ENCODE measurements at places on chromosomes 3 and 15. TPM values are rescaled to one million over a fixed set of nuclear protein-coding genes. Genes with fewer than 3 reads are reported as not detected.
A peak's percentile ranks its signal among the peaks of the same experiment; 100 is the strongest.

DNA sequence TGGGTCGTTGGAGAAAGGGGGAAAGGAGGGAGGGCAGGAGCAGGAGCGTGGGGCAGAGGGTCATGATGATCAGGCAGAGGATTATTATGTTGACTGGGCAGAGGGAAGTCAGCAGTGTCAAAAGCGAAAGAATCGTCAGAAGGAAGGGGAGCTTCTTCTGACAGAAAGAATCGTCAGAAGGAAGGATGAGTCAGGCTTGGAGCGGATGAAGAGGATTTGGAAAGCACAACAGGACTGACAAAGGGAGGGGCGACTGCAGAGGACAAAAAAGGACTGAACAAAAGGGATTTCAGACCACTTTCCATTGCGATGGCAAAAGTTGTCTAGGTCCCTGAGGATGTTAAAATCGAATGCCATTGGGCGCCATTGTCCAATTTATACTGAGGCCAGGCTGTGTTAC, 1053.5 kb downstream of the SI start:
- no peak for DNase-seq
- peaks cover 2% of the 10 kb centered on the region for H3K36me3 ChIP-seq
- H3K4me3 ChIP-seq: no peak overlapping the region
- H3K27ac ChIP-seq: no peak overlapping the region
- no peaks in the 10 kb centered on the region for H3K4me1 ChIP-seq

GRCh38 chr15:97425596-97425995, 534.9 kb upstream of the ARRDC4 start:
- no peaks in the 10 kb centered on the region for H3K27me3 ChIP-seq
- H3K27ac ChIP-seq: no peak overlapping the region
- H3K4me3 ChIP-seq: no peak overlapping the region
- H3K4me1 ChIP-seq: no peaks in the 10 kb centered on the region

- no peaks in the 10 kb centered on the region for H3K36me3 ChIP-seq
- no peak for DNase-seq
- H3K4me1 ChIP-seq: no peaks in the 10 kb centered on the region
- no peak overlapping the region for H3K4me3 ChIP-seq
- no peaks in the 10 kb centered on the region for H3K27me3 ChIP-seq
- no peak overlapping the region for H3K27ac ChIP-seq
Measured at GRCh38 chr3:78707609-78708008, 1060.2 kb downstream of the ROBO1 start.

DNA sequence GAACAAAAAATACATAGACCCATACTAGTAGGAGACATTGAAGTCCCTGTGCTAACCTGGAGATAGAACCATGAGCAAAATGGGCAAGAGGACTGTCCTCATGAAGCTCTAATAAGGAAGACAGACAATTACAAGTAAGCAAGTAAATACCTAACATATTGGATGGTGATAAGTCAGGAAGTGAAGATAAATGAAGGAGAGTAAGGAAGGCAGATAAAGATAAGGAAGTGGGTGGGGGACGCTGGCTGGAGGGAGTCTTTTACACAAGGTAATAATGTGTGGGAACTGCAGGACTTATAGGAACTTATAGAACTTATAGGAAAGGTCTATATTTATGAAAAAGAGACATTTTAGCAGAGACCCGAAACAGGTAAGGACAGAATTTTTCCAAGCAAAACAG, 148.9 kb upstream of the ABI3BP start:
- H3K27ac ChIP-seq: no peak overlapping the region
- H3K36me3 ChIP-seq: no peaks in the 10 kb centered on the region
- peaks cover 22% of the 10 kb centered on the region for H3K27me3 ChIP-seq
- peaks cover 3% of the 10 kb centered on the region for H3K4me1 ChIP-seq
- H3K4me3 ChIP-seq: no peak overlapping the region

- H3K4me3 ChIP-seq: no peak overlapping the region
- H3K36me3 ChIP-seq: no peaks in the 10 kb centered on the region
- no peaks in the 10 kb centered on the region for H3K4me1 ChIP-seq
- H3K27me3 ChIP-seq: no peaks in the 10 kb centered on the region
Measured at GRCh38 chr3:120399372-120399771, 50.2 kb upstream of the LRRC58 start.

DNA sequence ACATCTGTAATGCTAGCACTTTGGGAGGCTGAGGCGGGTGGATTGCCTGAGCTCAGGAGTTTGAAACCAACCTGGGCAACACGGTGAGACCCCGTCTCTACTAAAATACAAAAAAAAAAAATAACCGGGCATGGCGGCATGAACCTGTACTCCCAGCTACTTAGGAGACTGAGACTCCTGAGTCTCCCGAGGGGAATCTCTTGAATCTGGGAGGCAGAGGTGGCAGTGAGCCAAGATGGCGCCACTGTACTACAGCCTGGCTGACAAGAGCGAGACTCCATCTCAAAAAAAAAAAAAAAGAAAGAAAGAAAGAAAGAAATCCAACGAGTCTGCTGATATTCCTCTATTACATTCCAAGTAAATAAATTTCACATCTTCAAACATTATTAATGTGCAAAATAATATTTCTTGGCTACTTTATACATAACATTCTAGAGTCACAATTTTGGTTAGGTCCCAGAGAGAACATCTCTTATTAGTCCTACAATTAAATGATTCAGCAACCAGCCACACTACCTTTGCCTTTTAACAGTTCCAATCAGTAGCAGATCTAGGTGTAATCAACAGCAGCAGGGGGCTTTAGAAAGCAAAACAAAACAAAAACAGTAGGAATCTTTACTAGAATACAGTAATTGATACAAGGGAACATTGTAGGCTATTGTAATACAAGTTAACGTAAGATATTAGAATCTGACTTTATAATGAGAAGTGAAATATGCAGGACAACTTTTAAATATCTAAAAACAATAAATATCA, 195.8 kb downstream of the TBC1D5 start:
- no peak overlapping the region for H3K27ac ChIP-seq
- H3K4me1 ChIP-seq: no peaks in the 10 kb centered on the region
- no peak for DNase-seq
- H3K4me3 ChIP-seq: no peak overlapping the region
- no peaks in the 10 kb centered on the region for H3K36me3 ChIP-seq

DNA sequence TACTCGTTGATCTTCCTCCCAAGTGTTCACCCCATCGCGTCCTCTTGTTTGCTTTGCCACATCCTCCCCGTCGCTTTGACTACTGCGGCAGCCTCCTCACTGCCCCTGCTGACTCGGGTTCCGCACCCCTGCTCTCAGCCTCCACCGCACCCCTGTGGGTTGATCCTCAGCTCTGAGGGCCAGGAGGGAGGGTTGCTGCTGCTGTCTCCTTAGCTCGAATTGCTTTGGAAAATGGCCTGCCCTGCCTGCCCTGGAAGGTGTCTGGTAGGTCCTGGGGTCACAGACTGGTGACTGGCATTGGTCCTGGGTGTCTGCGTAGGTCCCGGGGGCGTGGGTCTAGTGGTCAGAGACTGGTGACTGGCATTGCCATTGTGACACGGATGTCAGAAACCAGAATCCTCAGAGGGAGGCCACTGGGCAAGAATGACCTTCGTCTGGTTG, 9.4 kb downstream of the MUC4 start:
- DNase-seq: peak; percentile 53
- H3K4me1 ChIP-seq: peaks cover 49% of the 10 kb centered on the region

DNA sequence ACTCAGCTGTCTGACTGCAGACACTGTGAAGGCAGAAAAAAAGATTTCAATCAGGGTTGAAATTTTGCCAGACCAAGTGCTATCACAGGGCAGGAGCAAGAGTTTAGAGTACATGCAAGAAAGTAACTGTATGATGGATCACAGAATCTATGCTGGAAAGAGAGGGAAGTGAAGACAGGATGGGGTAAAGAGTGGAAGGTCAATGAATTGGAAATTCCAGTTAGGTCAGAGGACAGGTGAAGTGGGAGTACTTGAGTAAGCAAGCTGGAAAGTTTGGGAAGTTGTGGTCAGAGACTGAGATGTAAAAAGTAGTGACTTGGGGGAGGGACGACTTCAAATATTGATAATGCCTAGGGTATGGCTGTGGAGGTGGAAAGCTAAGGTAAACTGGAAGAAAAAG, 7.2 kb downstream of the SPG11 start:
- DNase-seq: no peak
- peaks cover 45% of the 10 kb centered on the region for H3K4me1 ChIP-seq
- H3K4me3 ChIP-seq: no peak overlapping the region
- peaks cover 40% of the 10 kb centered on the region for H3K36me3 ChIP-seq
- no peaks in the 10 kb centered on the region for H3K27me3 ChIP-seq

DNA sequence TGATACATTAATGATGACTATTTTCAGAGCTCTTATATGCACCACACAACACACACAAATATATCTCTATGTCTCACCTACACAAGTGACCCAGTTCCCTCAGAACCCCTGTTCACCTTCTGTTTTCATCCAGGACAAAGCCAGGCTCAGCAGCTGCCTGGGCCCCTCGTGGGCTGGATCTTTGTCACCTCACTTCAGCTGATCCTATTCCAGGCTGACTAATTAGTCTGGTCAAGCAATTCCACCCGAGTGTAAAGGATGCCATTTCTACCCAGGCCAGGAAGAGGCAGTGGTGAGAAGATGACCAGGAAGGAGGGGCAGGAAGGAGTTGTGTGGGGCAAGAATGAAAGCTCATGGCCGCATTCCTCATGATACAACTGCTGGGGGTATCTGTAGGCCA, 62.3 kb downstream of the DHX30 start:
- H3K36me3 ChIP-seq: no peaks in the 10 kb centered on the region
- no peaks in the 10 kb centered on the region for H3K27me3 ChIP-seq
- H3K4me3 ChIP-seq: no peak overlapping the region
- no peak for DNase-seq
- H3K4me1 ChIP-seq: no peaks in the 10 kb centered on the region

GRCh38 chr15:57697588-57697987, 8.9 kb upstream of the POLR2M start:
- H3K4me3 ChIP-seq: no peak overlapping the region
- no peak for DNase-seq
- no peaks in the 10 kb centered on the region for H3K36me3 ChIP-seq
- no peaks in the 10 kb centered on the region for H3K4me1 ChIP-seq

GRCh38 chr3:177474652-177475355, 277.5 kb upstream of the TBL1XR1 start:
- no peaks in the 10 kb centered on the region for H3K36me3 ChIP-seq
- no peak overlapping the region for H3K27ac ChIP-seq
- DNase-seq: no peak
- H3K4me1 ChIP-seq: no peaks in the 10 kb centered on the region
- H3K27me3 ChIP-seq: no peaks in the 10 kb centered on the region
- H3K4me3 ChIP-seq: no peak overlapping the region

Gene FOXB1
- 6.0 TPM for total RNA-seq

Gene PRSS50
- total RNA-seq: 0.07 TPM

Data from activated T-cell treated with anti-CD3 and anti-CD28 coated beads, Interleukin-2, amount 50 U/mL, for 72 hours (primary cell).